ENCODE measurements at places on chromosomes 5 and 9.
A peak's percentile ranks its signal among the peaks of the same experiment; 100 is the strongest.

- DNase-seq = no peak
Observed at GRCh38 chr5:149765932-149766331, 35.8 kb downstream of the PPARGC1B start.

DNA sequence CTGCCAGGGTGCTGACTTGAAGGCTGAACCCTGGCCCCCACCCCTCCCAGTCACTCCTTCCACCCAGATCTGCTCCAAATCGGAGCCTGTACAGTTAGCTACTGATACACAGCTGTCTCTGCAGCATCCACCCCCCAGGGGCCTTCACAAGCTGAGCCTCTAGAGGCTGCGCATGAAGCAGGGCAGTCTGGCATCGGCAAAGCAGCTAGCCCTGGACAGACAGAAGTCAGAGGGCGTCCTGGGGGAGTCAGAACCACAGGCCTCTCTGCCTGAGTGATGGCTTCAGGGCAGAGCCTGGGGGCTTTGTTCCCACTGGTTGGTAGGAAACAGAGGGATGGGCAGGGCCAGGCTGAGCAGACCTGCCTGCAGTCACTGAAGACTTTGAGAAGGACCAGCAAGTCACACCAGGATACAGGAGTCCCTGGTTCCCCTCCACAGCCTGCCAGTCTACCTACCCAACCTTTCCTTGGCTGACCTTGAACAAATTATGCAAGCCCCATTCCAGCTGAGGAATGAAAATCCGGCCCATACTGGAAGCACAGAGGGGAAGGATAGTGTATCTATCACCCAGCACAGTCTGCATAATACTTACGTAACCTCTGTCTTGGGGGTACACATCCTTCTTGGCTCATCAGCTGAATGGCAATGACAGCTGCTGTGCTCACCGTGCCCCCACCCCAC lies 8.8 kb downstream of the VDAC1 start:
- DNase-seq = no peak

GRCh38 chr5:151107738-151108520 lies 27.1 kb upstream of the TNIP1 start:
- no peak for DNase-seq

GRCh38 chr9:111037708-111038330 lies 451 bp downstream of the LPAR1 start:
- DNase-seq = peak; percentile 68

- DNase-seq = no peak
Observed at GRCh38 chr9:31520301-31521085, 864.0 kb upstream of the ACO1 start.

Measured in T47D (cell line).